Stimulated activated CD4-positive, alpha-beta T cell treated with anti-CD3 and anti-CD28 coated beads, Interleukin-1b, Interleukin-23, amount 100 ng/mL, for 1 hour (primary cell): ENCODE measurements at places on chromosomes 5 and 9.

DNA sequence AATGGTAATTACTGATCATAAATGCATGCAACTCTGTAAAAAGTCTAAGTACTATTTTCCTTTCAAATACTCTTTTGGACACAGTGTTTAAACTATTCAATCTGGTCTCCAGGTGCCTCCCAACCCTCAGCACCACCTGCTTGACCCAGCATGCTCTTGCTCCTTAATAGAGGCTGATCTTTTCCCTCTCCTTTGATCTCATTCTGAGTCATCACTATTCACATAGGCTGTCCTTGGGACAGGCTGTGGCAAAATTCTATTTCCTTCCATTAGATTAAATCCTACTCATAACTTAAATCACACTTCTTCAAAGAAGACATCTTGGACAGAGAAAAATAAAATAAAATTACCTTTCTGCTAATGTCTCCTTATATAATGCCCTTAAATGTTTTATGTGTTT, 199.4 kb upstream of the ST8SIA4 start:
- no peak for DNase-seq

DNA sequence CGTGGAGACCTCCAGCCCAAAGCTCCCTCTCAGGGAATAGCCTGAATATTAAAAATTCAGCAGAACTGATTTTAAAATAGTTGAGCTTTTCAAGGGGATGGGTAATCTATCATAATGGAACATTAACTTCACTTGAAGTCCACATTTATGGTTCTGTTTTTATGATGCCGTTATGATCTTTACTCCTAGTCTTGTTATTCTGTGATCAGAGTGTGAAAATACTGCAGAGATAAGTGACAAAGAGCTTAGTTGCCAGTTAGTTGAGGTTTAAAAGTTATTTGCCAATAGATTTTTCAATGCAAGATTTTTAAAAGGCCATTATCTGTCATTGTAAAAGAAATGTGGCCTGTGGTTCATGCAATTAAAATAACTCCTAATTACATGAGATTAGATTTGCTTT, 189.9 kb upstream of the RGMB start:
- no peak for DNase-seq

DNA sequence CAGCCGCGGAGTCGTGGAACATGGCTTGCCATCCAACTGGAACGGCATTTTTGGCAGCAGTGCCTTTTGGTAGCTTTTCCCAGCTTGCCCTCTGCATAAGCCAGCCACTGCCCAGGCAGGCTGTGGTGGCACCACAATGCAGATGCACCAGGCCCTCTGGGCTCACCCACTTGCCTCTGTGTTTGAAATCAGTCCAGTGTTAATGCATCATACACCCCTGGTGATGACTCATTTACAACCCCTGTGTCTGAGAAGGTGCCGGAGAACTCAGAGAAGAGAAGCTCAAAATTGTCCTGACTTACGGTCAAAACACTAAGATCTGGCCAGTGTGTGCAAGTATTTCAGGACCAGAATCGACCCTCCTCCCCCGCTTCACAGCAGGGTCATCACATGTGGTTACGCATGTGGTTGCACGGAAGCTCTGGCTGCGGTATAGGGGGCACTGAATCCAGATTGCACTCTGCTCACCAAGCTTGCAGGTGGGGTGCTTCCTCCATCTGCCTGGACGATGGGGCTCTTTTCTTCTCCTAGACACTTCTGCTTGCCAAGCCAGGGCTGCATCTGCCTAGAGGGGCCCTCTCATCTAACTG, 66.5 kb upstream of the SMIM15 start:
- DNase-seq, result no peak

- no peak for DNase-seq
These were observed 233.4 kb downstream of the RAB3C start for GRCh38 chr5:58816181-58816731.

- no peak for DNase-seq
These were observed 48.4 kb downstream of the STX17 start for GRCh38 chr9:99954819-99955218.

GRCh38 chr5:135831439-135831838, 3.0 kb upstream of the SLC25A48 start:
- DNase-seq, result no peak

DNA sequence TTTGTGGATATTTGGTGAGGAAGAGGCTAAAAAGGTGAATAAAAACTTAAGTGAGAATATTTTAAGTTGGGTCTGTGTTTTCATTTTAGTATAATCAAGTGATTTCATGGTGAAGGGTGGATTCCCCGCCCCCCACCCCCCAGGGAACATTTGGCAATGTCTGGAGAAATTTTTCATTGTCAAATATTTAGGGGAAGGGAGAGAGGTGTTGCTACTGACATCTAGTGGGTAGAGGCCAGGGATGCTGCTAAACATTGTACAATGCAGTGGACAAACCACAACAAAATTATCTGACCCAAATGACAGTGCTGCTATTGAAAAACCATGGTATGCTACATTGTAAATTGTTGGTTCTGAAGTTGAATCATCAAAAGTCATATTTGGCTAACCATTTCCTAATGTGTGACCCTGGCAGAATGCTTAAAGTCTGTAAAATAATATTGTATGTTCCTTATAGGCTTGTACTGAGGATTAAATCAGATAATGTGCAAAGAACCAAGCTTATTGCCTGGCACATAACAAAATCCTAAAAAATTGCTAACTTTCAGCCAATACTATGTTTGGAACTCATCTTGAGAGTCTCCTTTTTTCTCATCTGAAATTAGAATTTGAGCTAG, 5.6 kb downstream of the C5orf24 start:
- no peak for DNase-seq

- DNase-seq, result no peak
These were observed 125.8 kb downstream of the GALNT10 start for GRCh38 chr5:154316223-154316935.

GRCh38 chr9:94921092-94921471, 194.6 kb downstream of the AOPEP start:
- DNase-seq, result no peak

- DNase-seq, result no peak
These were observed 829.2 kb upstream of the DMAC1 start for GRCh38 chr9:8628791-8629190.

- DNase-seq, result no peak
These were observed 9.8 kb upstream of the CYLC2 start for GRCh38 chr9:102985162-102985895.

GRCh38 chr5:107806271-107806670, 135.5 kb upstream of the EFNA5 start:
- no peak for DNase-seq

GRCh38 chr9:99213197-99213596, 8.5 kb downstream of the ALG2 start:
- DNase-seq, result no peak

GRCh38 chr5:119355685-119356611, at the start of gene TNFAIP8:
TSS of gene TNFAIP8 (plus strand) at chr5:119356019. CDS start at chr5:119356091, 72 bp downstream.
- no peak for DNase-seq

GRCh38 chr5:124741711-124742496, 4.5 kb downstream of the ZNF608 start:
- DNase-seq, result no peak

GRCh38 chr5:40734986-40735385, 20.8 kb downstream of the TTC33 start:
- DNase-seq, result no peak

DNA sequence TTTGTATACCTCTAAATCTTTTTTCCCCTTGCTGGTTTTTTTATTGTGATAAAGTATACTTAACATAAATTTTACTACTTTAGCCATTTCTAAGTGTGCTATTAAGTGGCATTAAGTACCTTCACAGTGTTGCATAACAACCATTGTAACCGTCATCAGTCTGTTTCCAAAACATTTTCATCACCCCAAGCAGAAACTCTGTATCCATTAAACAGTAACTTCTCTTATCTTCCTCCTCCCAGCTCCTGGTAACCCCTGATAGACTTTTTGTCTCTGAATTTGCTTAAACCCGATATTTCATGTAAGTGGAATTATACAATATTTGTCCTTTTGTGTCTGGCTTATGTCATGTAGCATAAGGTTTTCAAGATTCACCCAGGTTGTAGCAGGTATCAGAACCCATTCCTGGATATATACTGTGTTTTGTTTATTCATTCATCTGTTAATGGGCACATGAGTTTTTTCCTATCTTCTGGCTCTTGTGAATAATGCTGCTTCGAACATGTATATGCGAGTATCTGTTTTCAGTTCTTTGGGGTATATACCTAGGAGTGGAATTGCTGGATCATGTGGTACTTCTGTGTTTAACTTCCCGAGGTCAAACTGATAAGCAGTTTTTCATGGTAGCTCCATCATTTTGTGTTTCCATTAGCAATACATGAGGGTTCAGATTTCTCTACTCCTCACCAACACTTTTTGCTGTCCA, 66.4 kb downstream of the EHMT1 start:
- DNase-seq, result no peak

GRCh38 chr9:116817762-116818161, 130.7 kb downstream of the TRIM32 start:
- no peak for DNase-seq

- no peak for DNase-seq
These were observed 889 bp upstream of the ADAMTS12 start for GRCh38 chr5:33892620-33893137.

GRCh38 chr9:113882636-113883164, 6.6 kb downstream of the ZNF618 start:
- DNase-seq, result no peak

DNA sequence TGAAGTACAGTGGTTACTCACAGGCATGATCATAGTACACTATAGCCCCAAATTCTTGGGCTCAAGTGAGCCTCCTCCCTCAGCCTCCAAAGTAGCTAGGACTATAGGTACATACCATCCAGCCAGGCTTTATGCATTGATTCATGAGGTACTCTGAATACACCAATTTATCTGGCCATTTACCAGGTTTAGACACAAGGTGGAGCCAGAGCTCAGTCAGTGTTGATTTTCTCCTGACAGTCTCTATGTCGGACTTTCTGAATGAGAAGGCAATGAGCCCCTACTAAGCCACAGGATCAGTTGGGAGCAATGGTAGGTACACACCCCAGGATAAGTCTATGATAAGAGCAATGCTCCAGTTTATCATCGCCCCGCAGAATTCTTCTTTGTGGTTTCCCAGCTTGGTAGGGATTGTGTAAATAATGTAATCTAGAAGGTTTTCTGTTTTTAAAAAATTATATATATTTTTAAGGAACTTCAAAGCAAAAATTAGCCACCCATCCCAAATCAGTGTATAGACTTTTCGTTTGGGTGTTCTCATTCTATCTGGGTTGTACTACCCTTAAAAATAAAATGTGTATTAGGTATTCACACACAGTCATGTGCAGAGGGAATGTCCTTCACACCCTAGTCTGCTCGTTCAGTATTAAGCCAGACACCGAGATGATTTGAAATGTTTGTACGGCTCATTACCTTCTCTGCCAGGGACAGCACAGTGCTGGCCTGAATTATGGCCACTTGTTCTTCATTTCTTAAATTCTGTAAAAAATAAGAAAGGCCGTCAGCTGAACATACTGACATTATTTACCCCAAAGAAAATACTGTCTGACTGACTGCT, 118.4 kb upstream of the DPYSL3 start:
- no peak for DNase-seq

DNA sequence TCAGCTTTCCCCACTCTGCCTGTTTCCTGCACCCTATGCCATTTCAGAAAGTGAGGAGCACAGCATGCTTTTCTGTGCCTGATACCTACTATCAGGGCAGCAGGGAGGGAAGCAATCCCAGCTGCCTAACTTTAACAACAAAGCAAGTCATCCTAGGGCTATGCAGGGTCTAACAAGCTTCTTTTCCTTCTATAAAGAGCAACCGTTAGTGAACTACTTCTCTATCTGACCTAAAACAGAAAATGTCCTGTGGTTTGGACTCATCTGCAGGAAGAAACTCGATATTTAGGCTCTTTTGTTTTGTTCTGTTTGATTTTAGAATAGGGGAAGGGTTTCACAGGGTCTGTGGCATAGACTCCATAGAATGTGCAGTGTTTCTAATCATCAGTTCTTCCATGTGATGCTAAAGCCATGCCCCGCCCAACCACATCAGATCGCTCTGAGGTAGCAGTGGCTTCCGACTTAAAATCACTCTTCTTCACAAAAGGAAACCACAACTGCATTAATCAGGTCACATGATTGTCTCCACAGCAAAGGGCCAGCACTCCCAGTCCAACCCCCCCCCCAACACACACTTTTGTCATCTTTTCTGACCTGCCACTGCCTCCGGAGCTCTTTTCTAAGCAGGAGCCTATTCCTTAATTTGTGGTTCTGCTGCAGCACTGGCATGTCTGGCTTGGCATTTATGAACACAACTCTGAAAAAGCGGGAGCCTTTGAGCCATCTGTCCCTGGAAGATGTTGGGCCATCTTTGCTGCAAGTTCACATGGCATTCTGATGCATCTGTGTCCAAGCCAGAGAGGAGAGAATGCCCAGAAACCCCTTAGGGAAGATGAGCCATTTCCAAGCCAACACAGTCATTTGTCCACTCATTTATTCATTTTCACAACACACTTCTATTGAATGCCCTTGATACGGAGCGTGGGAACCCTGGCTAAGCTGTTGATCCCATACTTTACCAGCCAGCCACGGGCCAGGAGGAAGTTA, 71.6 kb downstream of the CFAP90 start:
- DNase-seq, result no peak
